ENCODE measurements at places on chromosomes 1 and 21.

DNA sequence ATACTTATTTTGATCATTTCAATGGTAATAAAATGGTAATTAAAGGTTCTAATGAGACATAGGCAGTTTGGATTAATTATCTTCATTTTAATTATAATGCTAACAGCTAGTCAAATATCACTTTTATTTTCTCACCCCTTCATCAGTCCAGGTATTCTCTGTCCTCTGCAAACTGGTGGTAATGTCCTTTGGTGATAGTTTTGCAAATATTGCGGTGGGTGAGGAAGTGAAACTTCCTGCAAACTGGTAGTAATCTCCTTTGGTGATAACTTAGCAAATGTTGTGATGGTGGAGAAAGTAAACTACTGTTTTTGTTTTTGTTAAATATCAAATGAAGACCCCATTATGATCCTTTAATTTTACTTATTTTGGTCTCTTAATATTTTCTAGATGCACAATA is 209.0 kb downstream of the AMY1C start:
- H3K27me3 ChIP-seq: no peaks in the 10 kb centered on the region
- H3K4me3 ChIP-seq: no peak overlapping the region
- no peak overlapping the region for H3K27ac ChIP-seq
- H3K4me1 ChIP-seq: no peaks in the 10 kb centered on the region

DNA sequence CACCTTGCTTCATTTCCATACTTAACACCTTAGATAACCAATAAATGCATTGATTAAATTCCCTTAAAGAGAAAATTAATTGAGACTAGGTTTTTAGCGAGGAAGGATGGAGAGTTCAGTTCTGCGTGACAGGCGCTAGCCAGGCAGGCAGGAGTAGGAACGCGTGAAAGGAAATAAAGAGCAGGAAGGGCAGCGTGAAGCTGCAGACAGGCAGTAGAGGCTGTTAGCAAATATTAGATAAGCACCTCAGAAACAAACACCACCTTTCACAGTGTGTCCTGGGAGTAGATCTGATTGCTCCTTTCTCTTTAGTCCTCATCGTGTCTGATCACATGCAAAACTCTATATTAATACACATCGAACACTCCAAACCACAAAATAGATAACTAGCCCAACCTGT is 282.7 kb upstream of the ADGRL2 start:
- H3K36me3 ChIP-seq: no peaks in the 10 kb centered on the region
- H3K4me3 ChIP-seq: no peak overlapping the region
- DNase-seq: no peak

DNA sequence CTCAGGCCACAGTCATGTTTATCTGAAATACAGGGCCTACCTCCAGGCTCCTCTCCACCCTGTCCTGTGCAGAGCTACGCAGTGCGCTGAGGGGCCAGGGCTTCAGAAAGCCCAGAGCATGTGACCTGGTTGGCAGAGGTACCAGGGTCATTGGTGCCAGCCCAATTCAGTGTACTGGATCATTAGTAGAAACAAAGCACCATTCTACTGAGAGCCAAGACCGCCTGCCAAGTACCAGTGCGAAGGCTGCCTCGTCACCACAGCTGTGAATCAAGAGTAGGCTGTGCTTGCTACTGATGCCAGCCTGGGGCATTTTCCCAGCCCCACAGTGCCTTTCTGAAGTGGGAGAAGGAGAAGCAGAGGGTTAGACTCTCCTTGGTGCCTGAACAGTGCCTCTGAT is 59.8 kb downstream of the CAPN9 start:
- no peak overlapping the region for H3K27ac ChIP-seq
- H3K4me3 ChIP-seq: no peak overlapping the region
- no peaks in the 10 kb centered on the region for H3K4me1 ChIP-seq

- no peaks in the 10 kb centered on the region for H3K4me1 ChIP-seq
- no peaks in the 10 kb centered on the region for H3K36me3 ChIP-seq
- no peak overlapping the region for H3K4me3 ChIP-seq
These were observed 17.6 kb downstream of the PCNX2 start for GRCh38 chr1:233277637-233278606.

DNA sequence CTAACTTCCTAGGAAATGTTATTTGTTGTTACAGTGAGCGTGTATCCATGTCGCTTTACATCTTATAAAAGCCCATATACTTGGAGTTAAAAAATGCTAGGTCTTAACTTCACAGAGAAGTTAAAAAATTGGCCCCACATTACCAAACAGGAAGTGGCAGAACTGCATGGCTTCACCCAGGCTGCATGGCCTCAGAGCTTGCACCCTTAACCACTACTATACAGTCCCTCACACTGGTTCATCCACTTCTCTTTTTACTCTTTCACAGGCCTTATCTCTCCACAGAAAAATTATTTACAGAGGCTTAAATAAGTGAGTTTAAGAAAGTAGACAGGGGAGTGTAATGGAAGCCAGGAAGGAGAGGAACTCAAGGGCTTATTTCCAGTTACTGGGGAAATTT is 402.5 kb downstream of the HHAT start:
- H3K4me1 ChIP-seq: no peaks in the 10 kb centered on the region
- no peaks in the 10 kb centered on the region for H3K36me3 ChIP-seq
- no peaks in the 10 kb centered on the region for H3K27me3 ChIP-seq
- no peak overlapping the region for H3K27ac ChIP-seq
- no peak for DNase-seq
- H3K4me3 ChIP-seq: no peak overlapping the region

GRCh38 chr1:156540955-156541354 is 31.4 kb downstream of the IQGAP3 start:
- no peak for DNase-seq
- no peaks in the 10 kb centered on the region for H3K27me3 ChIP-seq
- no peak overlapping the region for H3K27ac ChIP-seq
- no peaks in the 10 kb centered on the region for H3K4me1 ChIP-seq
- no peak overlapping the region for H3K4me3 ChIP-seq

DNA sequence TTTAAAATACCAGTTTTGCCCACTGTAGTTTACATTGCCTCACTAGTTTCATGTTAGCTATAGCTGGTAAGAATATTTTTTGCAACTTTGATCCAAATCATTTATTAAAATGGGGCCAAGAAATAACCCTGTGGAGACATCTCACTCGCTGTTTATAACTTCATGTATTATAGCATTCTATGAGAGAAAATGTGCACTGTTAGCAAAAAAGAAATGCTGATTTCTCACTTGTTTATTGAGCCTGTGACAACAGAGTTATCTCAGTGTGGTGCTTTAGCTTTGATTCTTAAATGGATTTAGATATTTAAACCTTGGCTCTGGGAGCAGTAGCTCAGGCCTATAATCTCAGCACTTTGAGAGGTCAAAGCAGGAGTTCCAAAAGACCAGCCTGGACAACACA is 127.9 kb downstream of the PIK3R3 start:
- peaks cover 8% of the 10 kb centered on the region for H3K36me3 ChIP-seq
- H3K4me1 ChIP-seq: no peaks in the 10 kb centered on the region
- H3K4me3 ChIP-seq: no peak overlapping the region
- DNase-seq: no peak

DNA sequence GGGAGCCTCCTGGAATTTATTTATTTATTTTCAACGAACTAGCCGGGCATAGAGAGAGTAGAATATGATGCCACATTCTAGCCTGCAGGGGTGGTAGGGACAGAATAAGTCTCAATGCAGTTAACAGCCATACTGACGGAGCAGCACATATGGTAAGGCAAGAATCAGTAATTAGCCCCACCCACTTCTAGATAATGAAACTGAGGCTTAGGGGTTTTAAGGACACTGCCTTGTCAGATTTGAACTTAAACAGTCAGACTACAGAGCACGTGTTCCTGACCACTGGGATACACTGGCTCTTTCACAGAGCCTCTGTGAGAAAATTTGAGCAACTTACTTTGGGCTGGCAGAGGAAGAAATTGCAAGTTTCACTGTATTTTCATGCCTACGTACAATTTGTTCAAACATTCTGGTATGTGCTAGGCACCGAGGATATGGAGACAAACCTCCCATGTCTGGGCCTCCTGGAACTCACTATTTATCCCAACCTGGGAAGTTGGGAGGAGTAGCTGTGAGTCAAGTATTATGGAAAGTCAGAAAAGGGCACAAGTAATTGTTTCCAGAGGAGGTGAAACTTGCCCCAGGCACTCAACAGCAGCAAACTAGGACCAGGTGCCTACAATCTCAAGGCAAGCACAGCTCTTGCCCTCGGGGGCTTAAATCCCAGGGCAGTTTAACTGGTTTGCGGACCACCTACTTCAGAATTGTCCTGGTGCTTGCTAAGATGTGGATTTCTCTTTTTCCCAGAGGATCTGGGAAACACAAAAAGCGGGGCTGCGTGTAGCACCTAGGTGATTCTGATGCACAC is 1.6 kb upstream of the CLIC4 start:
- H3K4me3 ChIP-seq: no peak overlapping the region
- H3K36me3 ChIP-seq: no peaks in the 10 kb centered on the region
- DNase-seq: no peak

- no peak overlapping the region for H3K4me3 ChIP-seq
- no peak for DNase-seq
- H3K36me3 ChIP-seq: no peaks in the 10 kb centered on the region
- no peak overlapping the region for H3K27ac ChIP-seq
- H3K4me1 ChIP-seq: no peaks in the 10 kb centered on the region
- no peaks in the 10 kb centered on the region for H3K27me3 ChIP-seq
These were observed 49.7 kb upstream of the IFI44L start for GRCh38 chr1:78570539-78570938.

GRCh38 chr1:223721658-223722607 is 9.6 kb downstream of the CAPN2 start:
- H3K27ac ChIP-seq: peak overlapping the region; percentile 84
- peaks cover 36% of the 10 kb centered on the region for H3K4me1 ChIP-seq
- H3K36me3 ChIP-seq: peaks cover 3% of the 10 kb centered on the region
- DNase-seq: no peak
- no peaks in the 10 kb centered on the region for H3K27me3 ChIP-seq

DNA sequence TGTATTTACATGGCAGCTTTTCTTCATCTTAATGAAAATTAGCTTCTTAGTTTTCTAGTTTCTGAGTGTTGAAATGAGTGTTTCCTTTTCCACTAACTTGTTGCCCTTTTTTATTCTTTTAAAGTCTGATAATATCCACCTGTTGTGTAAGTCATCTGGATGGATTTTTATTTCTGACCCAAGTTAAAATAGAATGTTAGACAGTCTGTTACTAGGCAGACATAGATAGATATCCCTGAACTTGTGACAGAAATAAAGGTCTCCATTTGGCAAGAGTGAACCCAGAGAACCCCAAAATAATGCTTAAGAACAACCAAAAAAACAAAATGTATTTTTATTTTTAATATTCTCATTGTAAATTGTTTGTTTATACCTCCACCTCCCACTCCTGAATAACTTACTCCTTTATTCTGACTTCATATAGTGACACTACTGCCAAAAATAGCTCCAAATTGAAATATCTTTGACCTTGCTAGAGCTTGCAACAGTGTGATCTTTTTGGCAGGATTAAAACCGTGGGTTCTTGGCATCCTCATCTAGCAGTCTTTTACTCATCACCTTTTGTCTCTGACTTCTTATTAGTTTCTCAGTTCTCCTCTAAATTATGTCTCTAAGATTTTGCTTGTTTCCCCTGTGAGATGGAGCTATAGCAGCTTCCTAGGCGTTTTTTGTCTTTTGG is 26.9 kb upstream of the SH3D21 start:
- H3K27ac ChIP-seq: no peak overlapping the region
- peaks cover 6% of the 10 kb centered on the region for H3K36me3 ChIP-seq
- H3K4me1 ChIP-seq: no peaks in the 10 kb centered on the region
- DNase-seq: no peak

- no peak for DNase-seq
- no peaks in the 10 kb centered on the region for H3K27me3 ChIP-seq
These were observed 116.8 kb downstream of the VPS13D start for GRCh38 chr1:12346483-12347151.

DNA sequence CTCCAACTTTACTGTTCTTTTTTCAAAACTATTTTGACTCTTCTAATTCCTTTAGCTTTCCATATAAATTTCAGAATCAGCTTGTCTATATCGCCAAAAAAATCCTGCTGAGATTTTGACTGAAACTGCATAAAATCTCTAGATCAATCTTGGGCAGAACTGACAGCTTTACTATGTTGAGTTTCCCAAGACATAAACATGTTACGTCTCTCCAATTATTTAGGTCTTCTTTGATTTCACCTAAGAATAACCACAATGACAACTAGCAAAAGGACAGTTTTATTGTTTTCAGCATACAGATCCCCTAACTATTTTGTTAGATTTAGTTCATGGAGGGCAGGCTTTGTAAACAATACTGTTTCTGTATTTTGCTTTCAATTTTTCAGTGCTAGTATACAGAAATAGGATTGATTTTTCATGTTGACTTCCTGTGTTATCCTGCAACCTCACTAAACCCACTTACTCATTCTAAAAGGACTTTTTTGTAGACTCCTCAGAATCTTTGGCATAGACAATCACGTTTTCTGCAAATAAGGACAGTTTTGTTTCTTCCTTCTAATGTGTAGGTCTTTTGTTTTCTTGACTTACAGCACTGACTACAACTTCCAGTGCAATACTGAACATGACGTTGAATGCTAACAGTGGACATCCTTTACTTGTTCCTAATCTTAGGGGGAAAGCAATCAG is 63.4 kb downstream of the NPHP4 start:
- H3K4me3 ChIP-seq: no peak overlapping the region
- no peaks in the 10 kb centered on the region for H3K36me3 ChIP-seq
- H3K4me1 ChIP-seq: no peaks in the 10 kb centered on the region
- H3K27ac ChIP-seq: no peak overlapping the region

DNA sequence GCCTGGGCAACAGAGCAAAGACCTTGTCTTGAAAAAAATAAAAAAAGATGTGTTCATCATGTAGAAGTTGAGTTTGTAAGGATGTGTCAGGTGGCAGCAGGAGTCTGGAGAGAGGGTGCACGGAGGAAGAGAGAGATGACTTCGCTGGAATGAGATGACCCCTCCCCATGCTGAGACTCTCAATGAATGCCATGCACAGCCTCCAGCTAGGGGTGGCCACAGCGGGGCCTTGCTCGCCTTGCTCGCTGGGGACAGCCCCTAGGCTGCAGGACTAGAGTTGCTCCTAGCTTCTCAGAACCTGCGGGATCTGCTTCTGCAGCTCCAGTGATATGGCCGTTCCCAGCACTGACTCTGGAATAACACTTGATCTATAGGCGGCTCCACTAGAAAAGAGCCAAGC is 6.6 kb upstream of the C2CD2 start:
- H3K4me1 ChIP-seq: no peaks in the 10 kb centered on the region
- no peak overlapping the region for H3K4me3 ChIP-seq
- H3K27me3 ChIP-seq: no peaks in the 10 kb centered on the region
- no peak for DNase-seq
- H3K36me3 ChIP-seq: no peaks in the 10 kb centered on the region

DNA sequence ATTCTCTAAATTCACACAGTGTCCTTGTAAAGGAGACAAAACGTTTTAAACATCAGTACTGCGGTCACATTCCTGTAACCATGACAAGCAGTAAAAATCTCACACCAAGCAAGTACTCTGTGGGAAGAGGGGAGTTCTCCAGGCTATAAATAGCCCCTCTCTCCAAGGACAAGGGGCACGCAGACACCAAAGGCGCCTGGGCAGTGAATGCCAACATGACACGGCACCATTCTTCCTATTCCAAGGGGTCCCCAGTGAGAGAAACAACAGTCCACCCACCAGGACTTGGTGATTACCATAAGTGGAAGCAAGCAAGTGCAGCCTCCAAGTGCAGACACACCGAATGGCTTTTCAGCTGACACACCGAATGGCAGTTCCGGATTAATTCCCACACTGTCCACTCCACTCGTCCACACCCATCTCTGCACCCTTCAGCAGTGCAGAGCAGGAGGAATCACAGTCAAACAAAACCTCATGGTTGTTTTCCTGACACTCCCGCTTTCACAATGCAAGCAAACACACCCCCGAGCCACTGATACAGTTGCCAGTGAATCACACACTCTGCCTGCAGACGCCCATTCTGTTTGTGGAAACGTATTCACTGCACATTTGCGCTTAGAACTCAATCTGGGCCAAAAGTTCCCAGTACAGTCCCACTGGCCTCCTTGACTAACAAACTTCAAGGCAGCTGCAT is 1.8 kb downstream of the PTTG1IP start:
- H3K4me3 ChIP-seq: peak overlapping the region; percentile 80
- H3K27me3 ChIP-seq: no peaks in the 10 kb centered on the region
- peak overlapping the region; percentile 93 for H3K27ac ChIP-seq
- no peaks in the 10 kb centered on the region for H3K4me1 ChIP-seq
- peak; percentile 82 for DNase-seq
